ENCODE measurements at places on chromosomes 6 and 20.

GRCh38 chr20:45452772-45453691 lies 16.5 kb upstream of the WFDC2 start:
- no peak for DNase-seq

GRCh38 chr6:55868771-55869479 lies 6.5 kb downstream of the BMP5 start:
- no peak for DNase-seq

GRCh38 chr6:134170844-134171243 lies 118.4 kb upstream of the SLC2A12 start:
- DNase-seq, result no peak

GRCh38 chr6:142853244-142854180 lies 91.5 kb downstream of the HIVEP2 start:
- no peak for DNase-seq

DNA sequence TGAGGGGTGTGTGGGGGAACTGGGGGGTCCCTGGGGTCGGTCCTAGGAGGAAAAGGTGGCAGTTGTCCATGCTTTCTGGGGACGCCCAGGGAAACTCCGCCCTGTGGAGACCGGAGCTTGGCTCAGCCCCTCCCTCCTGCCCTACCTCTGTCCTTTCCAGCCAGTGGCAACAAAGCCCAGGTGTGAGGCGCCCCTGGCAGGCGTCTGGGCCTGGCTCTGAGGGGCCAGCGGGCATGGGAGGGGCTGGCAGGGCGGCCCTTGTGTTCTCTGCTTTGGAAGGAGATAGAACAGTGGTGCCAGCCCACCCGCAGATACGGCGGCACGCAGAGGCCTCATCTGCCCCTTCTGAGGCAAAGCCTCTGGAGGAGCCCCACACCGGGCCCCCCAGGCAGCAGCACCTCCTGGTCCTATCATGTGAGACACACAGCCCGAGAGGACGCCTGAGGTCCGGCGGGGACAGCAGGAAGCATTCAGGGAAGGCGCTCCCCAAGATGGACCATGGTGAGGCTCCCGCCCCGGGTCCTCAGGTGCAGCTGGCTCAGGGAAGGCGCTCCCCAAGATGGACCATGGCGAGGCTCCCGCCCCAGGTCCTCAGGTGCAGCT lies 47.9 kb downstream of the YTHDF1 start:
- no peak for DNase-seq

- no peak for DNase-seq
Measured at GRCh38 chr20:62603021-62603906, 39.0 kb upstream of the SLCO4A1 start.

DNA sequence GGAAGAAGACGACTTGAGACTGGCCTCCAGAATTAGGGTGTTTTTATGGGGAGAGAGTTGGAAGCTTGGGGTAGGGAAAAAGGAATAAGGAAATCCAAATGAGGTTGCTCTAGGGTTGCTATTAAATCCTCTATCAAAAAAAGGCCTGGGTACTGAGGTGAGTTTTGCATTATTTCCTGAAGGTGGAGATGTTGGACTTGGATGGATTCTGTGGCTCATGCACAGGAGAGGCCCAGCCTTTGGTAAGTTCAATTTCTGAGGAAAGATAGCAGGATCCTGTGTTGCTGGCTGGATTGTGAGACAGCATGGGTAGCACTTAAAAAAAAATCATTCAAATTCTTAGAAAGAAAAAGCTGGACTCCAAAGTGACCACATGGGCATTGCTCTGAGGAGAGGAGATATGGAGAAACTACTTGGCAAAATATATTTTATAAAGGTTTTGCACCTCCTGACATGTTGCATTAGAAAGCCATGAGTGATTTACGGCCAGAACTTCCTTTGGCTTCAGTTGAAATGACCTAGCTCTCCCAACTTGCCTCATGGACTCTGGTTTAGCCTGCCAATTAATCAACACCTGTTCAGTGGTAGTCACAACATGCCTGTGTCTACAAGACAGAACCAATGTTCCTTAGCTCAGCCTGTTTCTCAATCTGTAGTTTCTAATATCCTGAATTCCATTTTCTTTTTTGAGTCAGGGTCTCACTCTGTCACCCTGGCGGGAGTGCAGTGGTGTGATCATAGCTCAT lies 152.1 kb upstream of the RALGAPA2 start:
- no peak for DNase-seq

DNA sequence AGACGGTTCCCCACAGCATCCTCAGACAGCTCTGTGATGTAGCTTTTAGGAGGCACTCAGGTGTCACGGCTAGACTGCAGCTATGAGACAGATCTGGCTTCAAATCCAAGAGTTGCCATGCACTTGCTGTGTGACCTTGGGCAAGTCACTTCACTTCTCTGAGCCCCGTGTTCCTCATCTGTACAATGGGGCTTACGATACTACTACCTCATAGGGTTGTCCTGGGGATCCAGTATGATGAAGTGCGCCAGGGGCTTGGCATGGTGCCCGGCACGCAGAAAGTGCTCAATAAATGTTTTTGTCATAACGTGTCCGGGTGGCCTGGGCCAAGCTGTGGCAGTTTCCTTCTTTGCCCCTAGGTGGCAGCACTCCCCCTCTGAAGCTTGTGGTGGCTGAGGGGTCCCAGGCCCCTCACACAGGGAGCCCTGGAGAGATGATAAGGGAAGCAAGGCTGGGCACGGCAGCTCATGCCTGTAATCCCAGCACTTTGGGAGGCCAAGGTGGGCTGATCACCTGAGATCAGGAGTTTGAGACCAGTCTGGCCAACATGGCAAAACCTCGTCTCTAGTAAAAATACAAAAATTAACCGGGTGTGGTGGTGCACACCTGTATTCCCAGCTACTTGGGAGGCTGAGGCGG lies 19.1 kb upstream of the CHMP4B start:
- no peak for DNase-seq

DNA sequence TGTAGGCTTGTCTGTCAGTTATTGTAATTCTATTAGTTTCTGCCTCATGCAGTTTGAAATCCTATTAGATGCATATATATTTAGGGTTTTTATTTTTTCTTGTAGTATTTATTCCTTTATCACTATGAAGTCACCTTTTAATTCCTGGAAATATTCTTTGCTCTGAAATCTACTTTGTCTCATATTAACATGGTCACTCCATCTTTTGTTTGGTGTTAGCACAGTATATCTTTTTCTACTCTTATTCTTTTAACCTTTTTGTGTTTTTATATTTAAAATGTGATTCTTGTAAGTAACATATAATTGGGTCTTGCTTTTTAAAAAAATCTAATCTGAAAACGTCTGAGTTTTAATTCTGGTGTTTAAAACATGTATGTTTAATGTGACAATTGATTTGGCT lies 121.6 kb downstream of the GJA10 start:
- DNase-seq, result no peak

GRCh38 chr6:139496654-139497344 lies 122.4 kb upstream of the CITED2 start:
- no peak for DNase-seq

DNA sequence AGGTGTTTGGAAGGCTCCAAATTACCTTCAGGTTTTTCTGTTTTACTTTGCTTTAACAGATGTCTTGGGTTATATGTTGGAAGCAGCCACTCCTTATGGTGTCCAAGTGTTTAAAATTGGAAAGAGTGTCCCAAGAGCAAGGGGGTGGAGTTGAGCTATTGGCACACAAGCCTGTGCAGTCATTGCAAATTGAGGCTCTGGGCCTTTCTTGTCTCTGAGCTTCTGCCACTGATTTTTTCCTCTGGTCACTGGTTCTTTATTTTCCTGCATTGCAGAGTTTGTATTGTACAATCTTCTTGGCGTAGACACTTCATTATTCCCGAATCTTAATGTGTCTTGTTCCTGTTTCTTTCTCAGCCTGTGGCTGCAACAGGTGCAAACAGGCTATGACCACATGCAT lies 598.8 kb downstream of the RNF144B start:
- no peak for DNase-seq

- no peak for DNase-seq
Measured at GRCh38 chr20:49987868-49988690, 5.3 kb downstream of the SNAI1 start.

GRCh38 chr6:134678436-134678889 lies 271.4 kb downstream of the ALDH8A1 start:
- DNase-seq, result peak; percentile 72

DNA sequence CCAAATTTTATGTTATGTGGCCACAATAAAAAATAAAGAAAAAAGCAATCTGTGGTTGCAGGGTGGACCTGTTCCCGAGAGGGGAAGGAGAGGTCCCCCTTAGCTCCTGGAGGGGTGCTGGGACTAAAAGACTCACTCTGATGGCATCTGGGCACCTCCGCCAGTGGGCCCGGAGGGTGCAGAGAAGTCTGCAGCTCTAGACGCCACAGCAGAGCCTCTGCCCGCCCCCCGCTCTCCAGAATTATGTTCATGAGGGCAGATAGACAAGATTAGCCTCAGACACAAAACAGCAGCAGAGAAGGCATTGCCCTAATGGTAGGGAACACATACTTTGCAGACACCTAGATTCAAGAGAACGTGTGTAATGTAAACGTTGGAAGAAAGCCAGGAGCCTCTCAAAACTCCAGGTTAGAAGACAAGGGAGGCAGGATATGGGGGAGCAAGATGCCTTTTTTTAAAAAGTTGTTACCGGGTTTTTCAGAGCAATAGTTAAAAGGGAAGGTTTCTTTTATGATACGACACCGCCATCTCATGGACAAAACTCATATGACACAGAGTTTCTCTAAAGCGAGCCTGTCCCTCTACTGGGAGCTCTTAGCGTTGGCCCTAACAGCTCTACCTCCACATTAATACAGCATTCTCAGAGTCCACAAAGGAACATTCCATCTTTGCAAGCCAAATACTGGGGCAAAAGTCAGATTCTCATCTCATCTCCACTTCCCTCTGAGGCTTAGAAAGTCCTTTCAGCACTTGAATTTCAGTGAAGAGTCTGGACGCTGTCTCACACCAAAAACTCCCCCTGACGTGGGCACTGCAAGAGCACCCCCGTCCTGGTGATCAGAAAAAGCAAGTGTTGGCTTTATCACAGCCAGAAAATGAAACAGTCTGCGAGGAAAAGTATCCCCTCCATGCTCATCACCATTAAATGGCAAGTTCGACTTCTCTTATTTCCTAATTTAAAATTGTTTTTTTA lies 47.2 kb downstream of the FOXF2 start:
- peak; percentile 33 for DNase-seq

GRCh38 chr6:102815207-102815606 lies 1421.7 kb downstream of the GRIK2 start:
- DNase-seq, result no peak

- DNase-seq, result peak; percentile 30
Measured at GRCh38 chr6:17278289-17279063, 2.7 kb upstream of the RBM24 start.

DNA sequence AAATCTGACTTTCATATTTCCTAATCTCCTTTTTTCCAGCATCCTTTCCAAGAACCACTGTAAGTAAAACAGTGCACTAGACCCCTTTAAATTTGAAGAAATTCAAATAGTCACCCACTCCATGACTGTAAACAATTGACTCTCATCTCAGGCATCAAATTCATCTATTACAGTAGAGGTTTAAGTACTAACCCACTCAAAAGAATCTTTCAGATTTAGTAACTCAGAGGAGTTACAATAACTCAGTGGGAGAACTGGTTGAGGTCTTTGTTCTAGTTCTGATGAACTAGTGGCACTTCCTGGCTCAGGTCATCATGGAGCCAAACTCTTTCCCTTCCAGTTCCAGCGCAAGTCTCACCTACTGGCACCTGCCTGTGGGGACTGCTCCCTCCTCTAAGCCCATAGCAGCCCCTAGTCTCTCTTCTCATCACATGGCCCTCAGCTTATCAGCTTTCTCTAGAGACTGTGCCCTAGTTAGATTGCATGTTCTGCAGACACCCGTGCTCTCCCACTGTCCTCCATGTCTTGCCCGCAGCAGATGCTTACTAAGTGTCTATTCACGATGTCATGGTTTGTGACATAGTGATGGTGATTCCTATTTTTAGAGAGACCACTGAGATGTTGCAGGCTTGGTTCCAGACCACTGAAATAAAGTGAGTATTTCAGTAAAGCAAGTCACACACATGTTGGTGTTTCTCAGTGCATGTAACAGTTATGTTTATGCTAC lies 196.2 kb downstream of the TBC1D7 start:
- no peak for DNase-seq

GRCh38 chr20:32231847-32232246 lies 24.2 kb downstream of the POFUT1 start:
- no peak for DNase-seq

DNA sequence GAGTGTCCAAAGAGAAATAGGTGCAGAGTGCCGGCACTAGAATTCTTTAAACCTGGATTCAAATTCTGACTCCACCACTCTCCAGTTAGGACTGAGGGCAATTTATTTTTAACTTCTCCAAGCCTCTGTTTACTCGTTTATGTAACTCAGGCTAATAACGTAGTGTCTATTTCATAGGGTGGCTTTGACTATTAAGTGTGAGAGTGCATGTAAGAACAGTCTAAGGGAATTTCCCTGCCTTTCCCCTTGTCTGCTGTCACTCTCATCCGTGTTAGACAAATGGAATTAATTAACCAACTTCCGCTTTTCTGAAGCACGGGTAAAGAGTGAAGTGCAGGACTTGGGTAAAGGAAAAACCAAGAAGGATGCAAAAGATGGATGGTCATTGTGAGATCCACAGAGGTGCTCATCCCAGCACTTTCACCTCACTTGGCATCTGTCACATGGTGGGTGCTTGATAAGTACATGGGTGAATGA lies 4.1 kb upstream of the ZKSCAN8 start:
- no peak for DNase-seq

- no peak for DNase-seq
Measured at GRCh38 chr20:19729672-19730071, 28.4 kb upstream of the RIN2 start.

- no peak for DNase-seq
Measured at GRCh38 chr20:49843139-49843538, 30.5 kb downstream of the SLC9A8 start.

- DNase-seq, result no peak
Measured at GRCh38 chr20:19775353-19776253, 17.5 kb downstream of the RIN2 start.

DNA sequence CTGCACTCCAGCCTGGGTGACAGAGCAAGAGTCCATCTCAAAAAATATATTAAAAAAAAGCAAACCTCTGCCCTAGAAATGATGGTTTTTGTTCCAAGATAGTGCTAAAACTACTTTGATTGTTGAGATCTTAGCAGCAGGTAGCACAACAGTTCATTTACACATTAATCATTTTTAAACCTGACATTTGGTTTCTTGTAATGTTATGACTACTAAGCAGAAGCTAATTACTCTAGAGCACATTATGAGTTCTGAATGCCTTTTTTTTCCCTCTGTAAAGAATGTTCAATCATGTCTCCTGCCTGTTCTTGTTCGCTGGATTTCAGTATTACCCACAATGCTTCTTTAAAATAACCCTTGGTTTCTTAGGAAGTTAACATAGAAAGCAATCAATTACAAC lies 24.7 kb upstream of the PHF3 start:
- no peak for DNase-seq

Measured in fibroblast of skin of left biceps (primary cell).